ENCODE measurements at places on chromosomes 16 and 17. TPM values are rescaled to one million over a fixed set of nuclear protein-coding genes. Genes with fewer than 3 reads are reported as not detected.

- no peak for DNase-seq
- H3K27me3 ChIP-seq: no peaks in the 10 kb centered on the region
- no peak overlapping the region for H3K4me3 ChIP-seq
- H3K27ac ChIP-seq: peak overlapping the region; percentile 41
- peaks cover 6% of the 10 kb centered on the region for H3K4me1 ChIP-seq
- no peaks in the 10 kb centered on the region for H3K36me3 ChIP-seq
Observed at GRCh38 chr16:81277541-81278080, 37.2 kb upstream of the GAN start.

DNA sequence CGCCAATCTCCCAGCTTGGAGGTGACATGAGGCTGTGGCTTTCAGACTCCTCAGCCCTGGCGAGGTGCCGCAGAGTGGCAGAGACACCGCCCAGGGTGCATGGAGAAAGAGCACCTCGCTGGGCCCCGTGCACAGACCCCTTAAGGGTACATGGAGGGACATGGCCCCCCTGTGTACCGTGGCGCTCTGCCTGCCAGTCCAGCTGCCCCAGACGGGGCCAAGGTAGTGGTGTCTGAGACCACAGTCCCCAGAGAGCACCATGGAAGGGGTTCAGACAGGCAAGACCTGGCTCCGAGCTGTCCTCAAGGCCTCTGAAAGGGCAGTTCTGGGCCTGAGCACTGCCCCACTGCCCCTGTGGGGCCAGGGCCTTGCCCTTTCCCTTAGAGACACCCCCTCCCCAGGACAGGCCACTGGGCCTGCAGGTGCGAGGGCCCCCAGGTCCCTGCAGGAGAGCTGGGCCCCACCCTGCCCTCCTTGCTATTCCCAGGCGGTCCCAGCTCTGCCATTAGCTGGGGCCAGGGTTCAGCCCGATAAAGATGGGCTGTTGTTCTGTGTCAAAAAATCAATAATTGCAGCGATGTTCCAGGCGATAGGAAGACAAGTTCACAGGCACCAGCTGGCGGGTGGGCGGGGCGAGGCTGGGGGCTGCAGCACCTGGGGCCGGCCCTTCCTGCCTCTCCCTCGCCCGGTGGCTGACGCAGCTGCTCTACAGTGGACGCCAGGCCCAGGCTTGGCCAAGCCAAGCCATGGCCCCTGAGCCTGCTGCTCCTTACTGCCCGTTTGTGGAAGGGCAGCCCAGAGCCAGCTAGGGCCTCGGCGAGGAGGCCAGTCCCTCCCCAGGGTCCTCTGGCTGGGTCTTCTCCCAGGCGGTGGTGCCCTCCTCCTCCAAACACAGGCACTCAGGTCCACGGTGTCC lies 51.7 kb downstream of the ZFPM1 start:
- no peaks in the 10 kb centered on the region for H3K27me3 ChIP-seq
- H3K36me3 ChIP-seq: peaks cover 1% of the 10 kb centered on the region
- peaks cover 30% of the 10 kb centered on the region for H3K4me1 ChIP-seq
- H3K4me3 ChIP-seq: peak overlapping the region; percentile 57
- peak; percentile 74 for DNase-seq

DNA sequence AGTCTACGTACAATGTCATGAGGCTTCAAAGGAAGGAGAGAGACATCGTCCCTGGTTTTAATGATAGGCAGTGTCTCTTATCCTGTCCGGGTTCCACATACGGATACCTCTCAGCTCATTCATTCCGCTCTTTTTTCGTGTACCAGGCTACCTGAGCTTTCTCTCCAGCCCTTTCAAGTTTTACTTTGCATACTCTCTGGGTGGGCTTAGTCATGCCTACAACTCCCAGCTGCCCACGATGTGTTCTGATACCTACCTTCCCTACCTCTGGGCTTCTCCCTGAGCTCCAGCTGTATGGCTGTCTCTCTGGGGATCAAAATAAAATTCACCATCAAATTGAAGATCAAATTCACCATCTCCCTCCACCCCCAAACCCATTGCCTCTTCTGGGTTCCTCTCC lies 354.0 kb upstream of the EEF2KMT start:
- no peaks in the 10 kb centered on the region for H3K36me3 ChIP-seq
- no peak overlapping the region for H3K27ac ChIP-seq
- no peaks in the 10 kb centered on the region for H3K4me1 ChIP-seq

- no peaks in the 10 kb centered on the region for H3K36me3 ChIP-seq
- H3K4me3 ChIP-seq: no peak overlapping the region
- no peak for DNase-seq
Observed at GRCh38 chr16:30342751-30343490, 12.2 kb downstream of the CD2BP2 start.

- no peak for DNase-seq
- peaks cover 20% of the 10 kb centered on the region for H3K4me1 ChIP-seq
- peak overlapping the region; percentile 89 for H3K27ac ChIP-seq
- no peaks in the 10 kb centered on the region for H3K27me3 ChIP-seq
- H3K4me3 ChIP-seq: no peak overlapping the region
Observed at GRCh38 chr17:8359769-8360168, 16.7 kb downstream of the KRABD2 start.

DNA sequence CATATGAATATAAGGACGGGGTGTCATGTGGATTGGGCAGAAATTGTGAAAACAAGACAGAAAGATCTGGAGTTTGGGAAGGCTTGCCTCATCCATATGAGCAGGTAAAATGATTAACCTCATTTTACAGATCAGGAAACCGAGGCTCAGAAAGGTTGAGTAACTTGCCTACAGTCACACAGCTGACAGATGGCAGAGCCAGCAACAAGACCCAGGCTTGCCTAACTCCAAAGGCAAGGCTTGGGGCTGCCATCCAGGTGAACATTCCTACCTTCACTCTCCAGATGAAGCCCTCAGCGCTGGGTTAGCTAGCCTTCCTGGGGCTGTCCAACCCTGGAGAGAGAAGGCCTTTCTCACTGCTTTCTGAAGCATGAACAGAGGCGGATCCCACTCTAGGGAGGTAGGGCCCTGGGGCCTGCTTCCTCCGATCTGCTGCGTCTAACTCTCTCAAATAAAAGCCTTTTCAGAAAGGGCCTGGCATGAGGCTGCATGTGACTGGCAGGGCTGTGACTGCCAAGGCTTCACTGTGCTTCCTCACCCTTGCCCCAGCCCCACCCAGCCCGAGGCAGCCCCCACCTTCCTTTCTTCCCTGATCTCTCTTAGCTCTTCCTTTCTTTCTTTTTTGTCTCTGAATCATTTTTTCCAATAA lies 107.8 kb downstream of the GNAO1 start:
- H3K36me3 ChIP-seq: no peaks in the 10 kb centered on the region
- H3K4me3 ChIP-seq: no peak overlapping the region
- peaks cover 3% of the 10 kb centered on the region for H3K27me3 ChIP-seq
- no peak overlapping the region for H3K27ac ChIP-seq
- H3K4me1 ChIP-seq: peaks cover 16% of the 10 kb centered on the region

DNA sequence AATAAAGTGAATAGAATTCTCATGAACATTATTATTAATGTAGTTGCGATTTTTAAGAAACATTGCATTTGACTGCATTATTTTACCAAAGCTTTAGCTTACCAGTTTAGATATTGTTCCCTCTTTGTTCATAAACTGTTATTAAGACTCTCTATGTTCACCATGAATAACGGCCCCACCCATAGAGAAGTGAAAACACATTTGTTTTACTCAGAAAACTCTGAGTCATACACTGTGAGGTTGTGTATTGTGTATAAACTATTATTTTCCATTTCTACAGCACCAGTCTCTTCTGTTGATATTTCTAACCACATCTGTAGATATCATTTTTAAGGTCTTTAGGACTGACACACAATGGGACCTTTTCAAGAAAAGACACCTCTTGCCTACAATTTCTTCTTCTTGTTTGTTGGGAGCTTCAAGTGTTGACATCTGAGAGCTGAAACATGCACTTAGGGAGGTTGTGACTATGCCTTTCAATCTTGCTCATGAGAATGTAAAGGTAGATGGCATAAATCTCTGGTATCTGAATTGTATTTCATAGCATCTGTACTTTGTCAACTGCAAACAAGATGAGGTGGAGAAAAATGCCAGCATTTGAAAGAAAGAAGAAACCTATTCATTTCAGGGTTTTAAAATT lies 252.9 kb upstream of the CDH8 start:
- peaks cover 5% of the 10 kb centered on the region for H3K27me3 ChIP-seq
- no peak overlapping the region for H3K4me3 ChIP-seq
- no peaks in the 10 kb centered on the region for H3K36me3 ChIP-seq

DNA sequence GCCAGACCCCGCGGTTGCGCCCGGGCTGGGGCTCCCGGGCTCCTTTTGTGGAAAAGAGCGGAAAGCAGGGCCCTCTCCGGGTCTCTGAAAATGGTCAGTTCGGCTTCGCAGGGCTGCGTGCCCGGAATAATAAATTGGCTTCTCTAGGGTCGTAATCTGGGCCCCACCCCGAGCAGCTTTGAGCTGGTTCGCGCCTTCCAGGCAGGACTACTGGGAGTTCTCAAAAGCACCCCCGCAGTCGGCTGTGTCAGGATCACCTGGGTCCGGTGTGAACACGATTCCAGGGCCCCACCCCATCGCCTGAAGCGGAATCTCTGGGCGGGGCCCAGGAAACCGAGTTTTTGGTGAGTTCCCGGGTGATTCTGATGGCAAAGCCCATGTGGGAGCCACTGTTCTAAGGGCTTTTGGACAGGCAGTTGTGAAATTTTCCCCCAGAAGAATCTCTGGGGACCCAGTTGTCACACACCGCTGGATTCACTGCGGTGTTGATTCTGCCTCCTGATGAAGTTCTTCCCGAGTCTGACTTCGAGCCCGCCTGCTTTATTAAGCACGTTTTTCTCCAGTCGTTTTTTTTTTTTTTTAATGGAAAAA lies 77.0 kb downstream of the MRC2 start:
- peaks cover 12% of the 10 kb centered on the region for H3K4me1 ChIP-seq
- H3K36me3 ChIP-seq: peaks cover 2% of the 10 kb centered on the region
- peaks cover 60% of the 10 kb centered on the region for H3K27me3 ChIP-seq
- peak overlapping the region; percentile 62 for H3K27ac ChIP-seq
- no peak for DNase-seq
- H3K4me3 ChIP-seq: peak overlapping the region; percentile 79

DNA sequence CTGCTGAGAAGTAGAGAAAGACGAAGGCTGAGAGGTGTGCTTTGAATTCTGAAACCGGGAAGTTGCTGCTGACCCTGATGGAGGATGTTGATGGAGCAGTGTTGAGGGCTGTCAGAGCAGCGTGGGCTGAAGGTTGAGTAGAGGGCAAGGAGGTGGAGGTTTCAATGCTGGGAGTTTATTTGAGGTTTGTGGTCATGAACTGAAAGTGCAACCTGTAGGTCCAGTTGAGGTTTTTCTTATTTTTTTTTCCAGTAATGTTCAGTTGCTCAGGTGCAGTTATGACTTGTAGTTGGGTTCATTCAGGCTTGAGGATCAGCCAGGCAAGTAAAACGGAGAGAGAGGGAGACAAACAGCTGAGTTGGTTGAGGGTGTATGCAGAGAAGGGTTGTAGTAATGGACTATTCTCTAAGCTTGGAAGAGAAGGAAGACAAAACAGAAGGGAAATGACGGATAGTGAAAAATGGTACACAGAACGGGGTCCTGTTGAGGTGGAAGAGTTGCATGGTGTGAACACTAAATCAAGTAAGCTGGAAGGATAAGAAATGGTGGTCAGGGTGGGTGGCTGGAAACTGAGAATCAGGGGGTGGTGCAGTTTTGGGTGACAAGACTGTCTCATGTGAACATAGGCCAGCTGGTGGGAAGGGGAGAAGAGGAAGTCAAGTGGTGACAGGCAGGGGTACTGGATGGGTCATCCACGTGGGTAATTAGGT lies 8.7 kb upstream of the UBE2G1 start:
- no peaks in the 10 kb centered on the region for H3K27me3 ChIP-seq
- DNase-seq: no peak
- H3K4me1 ChIP-seq: no peaks in the 10 kb centered on the region
- H3K4me3 ChIP-seq: no peak overlapping the region

DNA sequence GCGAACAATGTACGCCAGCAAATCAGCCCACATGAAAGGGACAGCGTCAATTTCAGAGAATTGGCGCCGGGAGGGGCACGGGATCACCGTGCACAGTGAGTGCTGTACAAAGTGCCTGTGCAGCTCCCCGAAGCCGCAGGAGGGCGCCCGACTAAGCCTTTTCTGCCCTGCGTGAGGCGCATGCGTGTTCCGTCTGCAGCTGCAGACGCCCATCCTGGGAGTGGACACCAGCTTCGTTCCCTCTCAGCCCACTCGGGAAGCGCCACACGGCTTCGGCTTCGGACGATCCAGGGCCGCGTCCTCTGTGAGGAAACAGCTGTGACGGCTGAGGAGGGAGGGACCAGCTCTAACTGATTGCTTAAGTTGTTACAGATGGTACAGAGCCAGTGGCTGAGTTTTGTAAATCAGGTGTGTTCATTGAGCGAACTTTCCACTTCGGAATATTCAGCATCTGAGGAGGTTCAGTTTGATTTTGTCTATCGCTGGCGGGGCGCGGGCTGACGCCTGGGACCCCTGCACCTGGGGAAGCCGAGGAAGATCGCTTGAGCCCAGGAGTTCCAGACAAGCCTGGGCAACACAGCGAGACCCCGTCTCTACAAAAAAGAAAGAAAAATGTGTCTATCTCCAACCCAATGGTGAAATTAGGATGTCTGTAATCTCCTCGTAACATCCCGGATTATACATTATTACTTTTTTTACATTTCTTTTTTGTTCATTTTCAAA lies 15.4 kb upstream of the ZNF287 start:
- peaks cover 45% of the 10 kb centered on the region for H3K27me3 ChIP-seq
- H3K36me3 ChIP-seq: no peaks in the 10 kb centered on the region
- peak overlapping the region; percentile 62 for H3K27ac ChIP-seq
- DNase-seq: peak; percentile 93

- H3K4me1 ChIP-seq: peaks cover 2% of the 10 kb centered on the region
- H3K4me3 ChIP-seq: no peak overlapping the region
- H3K27me3 ChIP-seq: no peaks in the 10 kb centered on the region
- peaks cover 1% of the 10 kb centered on the region for H3K36me3 ChIP-seq
- no peak for DNase-seq
Observed at GRCh38 chr16:55526441-55526840, 17.6 kb downstream of the LPCAT2 start.

DNA sequence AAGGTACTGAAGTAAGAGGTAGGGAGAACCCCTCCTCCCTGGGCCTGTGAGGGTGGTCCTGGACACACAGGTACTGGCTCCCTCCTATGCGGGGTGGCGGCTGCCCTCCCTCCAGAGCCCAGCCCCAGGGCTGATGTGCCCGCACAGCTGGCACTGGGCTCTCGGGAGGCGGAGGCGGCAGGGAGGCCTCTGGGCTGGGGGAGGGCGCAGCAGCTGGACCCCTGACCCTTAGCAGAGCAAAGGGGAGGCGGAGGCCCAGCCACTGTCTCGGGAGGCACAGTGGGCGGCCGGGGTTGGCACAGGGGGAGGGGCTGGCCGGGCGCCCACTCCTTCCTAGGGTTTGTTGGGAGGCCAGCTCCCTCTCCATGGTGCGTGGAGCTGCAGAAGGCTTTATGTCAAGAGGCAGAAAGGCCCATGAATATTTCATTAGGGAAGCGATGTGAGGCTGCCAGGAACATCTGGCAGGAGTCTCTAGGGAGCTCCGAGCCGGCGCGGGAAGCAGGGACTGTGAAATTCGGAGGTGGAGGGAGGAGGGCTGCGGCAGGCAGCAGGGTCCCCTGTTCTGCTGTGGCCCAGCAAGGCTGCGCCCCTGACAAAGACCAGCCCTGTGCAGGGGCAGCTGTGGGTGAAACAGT lies 44.1 kb upstream of the ACSF3 start:
- no peak overlapping the region for H3K4me3 ChIP-seq
- no peaks in the 10 kb centered on the region for H3K36me3 ChIP-seq
- H3K27ac ChIP-seq: no peak overlapping the region

Gene PYY
- 1.1 TPM for total RNA-seq

Gene DDX5
- total RNA-seq: 925 TPM

Gene PRR35
- not detected for total RNA-seq

Gene HIC1
- total RNA-seq: 0.69 TPM

Gene SMPD3
- 1.7 TPM for total RNA-seq

Gene FBXW10
- 0.12 TPM for total RNA-seq

Data from progenitor cell of endocrine pancreas (in vitro differentiated cells).